ENCODE measurements at places on chromosomes 1 and 21.

GRCh38 chr1:8061673-8062386 is 35.7 kb upstream of the ERRFI1 start:
- no peak for DNase-seq

- DNase-seq = no peak
Observed at GRCh38 chr1:15833842-15834405, 13.6 kb upstream of the SPEN start.

- no peak for DNase-seq
Observed at GRCh38 chr21:25939396-25939761, 204.6 kb downstream of the GABPA start.

DNA sequence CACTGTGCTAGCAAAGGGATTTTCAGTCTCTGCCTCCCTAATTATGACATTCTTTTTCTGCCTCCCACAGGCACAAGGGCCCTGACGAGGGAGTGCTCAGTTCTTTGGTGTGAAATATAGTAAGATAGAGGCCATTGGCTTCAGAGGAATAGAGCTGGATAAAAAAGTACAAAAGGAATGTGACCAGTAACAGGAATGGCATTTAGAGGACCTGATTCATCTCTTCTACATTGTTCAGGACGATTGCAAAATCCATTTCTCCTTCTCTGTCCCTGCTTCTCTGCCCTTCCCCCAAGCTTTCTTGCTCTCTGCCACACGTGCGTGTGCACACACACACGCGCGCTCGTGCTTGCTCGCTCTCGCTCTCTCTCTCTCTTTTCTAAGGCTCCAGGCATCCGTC is 668.2 kb downstream of the KIF26B start:
- DNase-seq = no peak

GRCh38 chr1:77597310-77597709 is 85.1 kb downstream of the ZZZ3 start:
- DNase-seq = no peak

GRCh38 chr1:203558064-203558760 is 64.3 kb downstream of the OPTC start:
- DNase-seq = no peak

DNA sequence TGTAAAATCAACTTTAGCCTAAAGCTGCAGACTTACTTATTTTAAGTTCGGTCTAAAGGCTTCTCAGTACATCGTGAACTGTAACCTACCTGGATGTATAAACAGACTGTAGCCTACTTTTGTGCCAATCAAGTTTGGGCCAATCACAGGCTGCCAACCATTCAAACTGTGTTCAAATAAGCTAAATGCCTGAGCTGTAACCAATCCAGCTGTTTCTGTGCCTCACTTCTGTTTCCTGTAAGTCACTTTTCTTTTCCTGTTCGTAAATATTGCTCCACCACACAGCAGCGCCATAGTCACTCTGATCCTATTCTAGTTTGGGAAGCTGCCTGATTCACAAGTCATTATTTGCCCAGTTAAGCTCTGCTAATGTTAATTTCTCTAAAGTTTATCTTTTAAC is 37.5 kb upstream of the SLAMF9 start:
- no peak for DNase-seq

DNA sequence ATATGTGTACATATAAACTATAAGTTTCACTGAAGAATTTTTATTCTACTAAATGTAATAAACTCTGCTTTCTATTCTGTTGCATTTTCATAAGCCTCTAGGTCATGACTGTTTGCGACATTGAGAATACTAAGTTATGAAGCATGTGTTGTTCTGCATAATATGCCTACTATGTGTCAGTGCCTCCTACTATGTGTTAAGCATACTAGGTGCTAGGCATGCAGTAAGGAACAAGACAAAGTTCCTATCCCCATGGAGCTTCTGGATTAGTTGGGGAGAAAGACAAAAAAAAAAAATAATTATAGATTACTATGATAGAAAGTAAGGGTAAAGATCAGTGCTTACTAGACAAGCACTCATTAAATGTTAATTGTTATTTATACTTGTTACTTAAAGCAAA is 1.3 kb downstream of the SDCCAG8 start:
- no peak for DNase-seq

Measured in stimulated activated CD8-positive, alpha-beta memory T cell treated with anti-CD3 and anti-CD28 coated beads, Interleukin-15, amount 100 ng/mL, for 4 hours (primary cell).